ENCODE measurements at places on chromosomes 3 and 15.

DNA sequence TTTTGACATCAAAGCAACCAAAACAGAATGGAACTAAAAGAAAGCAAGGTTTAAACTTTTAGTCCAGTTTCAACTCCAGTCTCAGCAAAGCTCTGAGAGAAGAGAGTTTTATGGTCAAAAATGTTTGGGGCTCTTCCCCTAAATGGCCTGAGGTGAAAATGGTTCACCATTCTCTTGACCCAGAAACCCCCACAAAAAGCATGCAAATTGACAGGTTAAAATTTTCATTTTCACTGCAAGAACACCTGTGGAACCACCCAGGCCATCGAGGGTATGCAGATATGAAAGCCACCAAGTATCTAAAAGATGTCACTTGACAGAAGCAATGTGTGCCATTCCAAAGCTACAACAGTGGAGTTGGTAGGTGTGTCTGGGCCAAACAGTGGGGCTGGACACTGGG is 195.0 kb downstream of the MAGI1 start:
- DNase-seq = no peak

DNA sequence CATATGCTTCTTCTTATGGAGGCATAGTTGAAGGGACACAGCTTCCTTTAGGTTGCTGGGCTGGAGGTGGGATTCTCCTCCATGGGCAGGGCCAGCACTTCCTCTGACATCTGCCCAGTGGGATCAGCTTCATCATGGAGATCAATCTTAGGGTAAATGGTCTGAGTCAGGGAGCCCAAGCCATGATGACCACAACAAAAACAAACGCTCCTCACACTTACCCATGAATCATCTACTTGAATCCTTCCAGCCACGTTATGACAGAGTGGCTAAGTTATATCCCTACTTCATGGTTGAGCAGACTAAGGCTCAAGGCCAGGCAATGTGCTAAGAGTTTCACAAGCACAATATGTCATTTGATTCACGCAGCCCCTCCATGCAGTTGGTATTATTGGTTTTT is 87.2 kb upstream of the NMNAT3 start:
- no peak for DNase-seq

DNA sequence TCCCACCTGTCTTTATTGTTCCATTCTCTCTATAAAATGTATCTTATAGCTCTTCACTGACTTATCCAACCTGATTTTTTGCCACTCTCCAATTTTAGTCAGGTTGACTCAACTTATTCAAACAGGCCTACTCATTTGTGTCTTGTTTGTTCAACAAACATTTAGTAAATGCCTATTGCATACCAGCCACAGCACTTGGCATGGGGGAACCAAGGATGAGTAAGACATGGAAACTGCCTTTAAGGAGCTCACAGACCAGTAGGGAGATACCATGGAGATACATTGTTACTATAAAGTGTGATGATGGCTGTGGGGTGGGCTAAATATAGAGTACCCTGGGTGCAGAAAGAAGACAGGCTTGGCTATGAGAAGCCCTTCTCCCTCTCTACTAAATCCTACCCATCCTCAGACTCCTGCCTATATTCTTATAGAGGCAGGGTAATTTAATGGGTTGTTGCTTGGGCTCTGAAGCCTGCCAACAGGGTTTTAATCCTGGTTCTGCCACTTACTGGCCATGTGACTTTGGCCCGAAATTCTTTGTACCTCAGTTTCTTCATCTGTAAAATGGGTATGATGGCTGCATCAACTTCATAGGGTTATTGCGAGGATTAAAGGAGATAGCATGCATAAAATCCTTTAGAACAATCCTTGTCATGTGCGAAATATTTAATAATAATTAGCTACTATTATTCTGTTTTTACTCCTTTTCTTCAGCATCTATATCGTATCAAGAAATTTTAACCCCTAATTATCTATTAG is 348.5 kb upstream of the UMPS start:
- DNase-seq = no peak

- no peak for DNase-seq
Measured at GRCh38 chr3:34008191-34008590, 209.8 kb downstream of the PDCD6IP start.

DNA sequence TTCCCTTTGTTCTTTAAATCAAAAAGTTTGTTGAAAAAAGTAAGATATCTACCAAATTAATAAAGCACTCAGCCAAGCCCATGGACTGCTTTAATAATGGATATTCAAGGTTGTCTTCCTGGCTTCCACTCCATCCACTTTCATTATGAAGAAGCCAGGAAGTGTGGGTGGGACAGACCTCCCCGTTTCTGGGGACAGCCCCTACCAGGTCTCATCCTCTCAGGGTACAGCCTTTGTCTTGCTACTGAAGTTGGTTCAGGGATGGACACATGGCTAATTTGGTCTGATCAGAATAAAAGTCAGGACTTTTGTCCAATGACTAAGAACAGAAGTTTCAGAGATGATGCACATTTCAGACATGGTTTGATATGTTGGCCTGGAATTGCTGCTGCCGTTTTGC is 32.6 kb downstream of the CCNB2 start:
- DNase-seq = no peak

DNA sequence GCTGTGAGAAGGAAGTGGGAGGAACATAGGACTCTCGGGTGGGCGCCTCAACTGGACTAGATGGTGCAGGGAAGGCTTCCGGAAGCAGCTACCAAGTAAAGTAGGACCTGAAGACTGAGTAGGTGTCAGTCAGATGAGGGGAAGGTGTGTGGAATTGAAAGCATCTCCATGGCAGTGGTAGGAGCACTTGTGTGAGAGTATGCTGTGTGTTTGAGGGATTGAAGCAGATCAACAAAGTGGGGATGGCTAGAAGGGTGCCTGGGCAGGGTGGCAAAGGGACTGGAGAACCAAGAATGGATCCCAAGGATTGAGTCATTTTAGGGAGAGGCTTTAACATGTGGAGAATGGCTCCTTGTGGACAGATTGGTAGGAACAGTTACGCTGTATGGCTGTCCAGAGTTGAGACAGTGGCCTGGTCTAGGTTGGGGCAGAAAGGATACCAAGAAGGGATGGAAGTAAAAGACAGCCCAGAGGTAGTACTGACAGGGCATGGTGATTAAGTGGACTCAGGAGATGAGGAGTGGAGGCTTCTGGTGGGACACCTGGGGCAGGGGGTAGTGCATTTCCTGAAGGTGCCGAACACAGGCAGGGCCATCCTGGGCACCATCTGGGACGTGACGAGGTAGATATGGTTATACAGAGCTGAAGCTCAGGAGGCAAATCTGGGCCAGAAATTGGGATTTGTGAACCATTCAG is 1.5 kb downstream of the UQCC5 start:
- DNase-seq = no peak

DNA sequence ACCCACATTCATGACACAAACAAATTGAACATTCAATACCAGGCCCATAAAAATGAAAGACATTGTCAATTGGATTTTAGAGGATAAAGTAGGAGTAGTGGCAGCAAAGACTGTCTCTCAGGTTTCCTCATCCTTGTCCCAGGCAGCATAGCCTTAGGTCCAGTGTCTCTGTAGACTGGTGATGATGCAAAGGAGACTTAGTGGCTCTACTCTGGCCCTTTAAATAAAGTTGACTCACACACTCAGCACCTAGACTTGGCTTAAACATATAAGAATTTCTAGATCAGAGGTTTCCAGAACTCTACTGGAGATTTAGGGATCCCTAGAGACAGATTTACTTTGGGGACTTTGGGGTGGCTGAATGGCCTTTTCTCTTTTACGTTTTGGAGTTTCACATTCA is 166.6 kb downstream of the NR1D2 start:
- DNase-seq = no peak

- peak; percentile 12 for DNase-seq
Measured at GRCh38 chr3:57078344-57078634, 17.8 kb downstream of the SPATA12 start.

DNA sequence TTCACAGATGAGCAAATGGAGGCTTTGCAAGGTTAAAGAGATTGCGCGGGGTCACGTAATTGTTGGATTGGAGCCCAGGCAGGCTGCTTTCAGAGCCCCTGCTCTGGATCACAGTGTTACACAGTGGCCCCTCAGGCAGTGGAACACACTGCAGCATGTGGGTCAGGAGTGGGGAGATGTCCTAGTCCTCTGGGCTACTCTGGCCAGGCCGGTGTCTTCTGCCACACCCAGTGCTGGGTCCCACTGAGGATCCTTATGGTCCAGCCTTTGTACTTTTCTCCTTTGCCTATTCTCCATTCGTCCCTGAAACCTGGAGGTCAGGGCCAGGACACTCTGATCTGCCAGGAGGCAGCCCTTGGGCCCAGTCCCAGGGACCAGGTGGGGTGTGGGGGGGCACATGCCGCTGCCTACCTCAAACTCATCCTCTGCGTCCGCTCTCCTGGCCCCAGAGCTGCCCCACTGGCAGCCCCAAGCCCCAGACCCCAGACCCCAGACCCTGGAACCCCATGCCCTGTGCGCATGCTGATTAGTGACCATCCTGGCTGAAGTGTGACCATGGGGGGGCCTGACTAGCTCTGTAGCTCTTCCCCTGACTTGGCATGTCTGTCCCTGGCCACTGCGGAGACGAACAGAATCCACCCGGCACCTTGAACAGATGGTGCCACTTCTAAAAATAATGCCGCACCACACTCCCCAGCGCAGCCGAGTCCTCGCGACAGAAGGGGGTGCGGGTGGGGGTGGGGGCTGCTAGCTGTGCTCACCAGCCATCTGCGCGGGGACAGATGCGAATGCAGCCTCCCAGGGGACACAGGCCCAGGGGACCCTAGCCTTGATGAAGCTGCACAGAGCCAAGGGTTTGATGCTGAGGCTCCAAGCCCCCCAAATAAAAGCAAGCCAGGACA is 41.6 kb downstream of the ATP2B2 start:
- DNase-seq = peak; percentile 10

- DNase-seq = no peak
Measured at GRCh38 chr15:79209116-79209515, 73.4 kb upstream of the ANKRD34C start.

- no peak for DNase-seq
Measured at GRCh38 chr15:46580924-46581323, 946.1 kb downstream of the SQOR start.

- DNase-seq = no peak
Measured at GRCh38 chr3:133941415-133941821, 45.7 kb upstream of the RAB6B start.

- no peak for DNase-seq
Measured at GRCh38 chr15:81060907-81061306, 60.2 kb downstream of the TLNRD1 start.

DNA sequence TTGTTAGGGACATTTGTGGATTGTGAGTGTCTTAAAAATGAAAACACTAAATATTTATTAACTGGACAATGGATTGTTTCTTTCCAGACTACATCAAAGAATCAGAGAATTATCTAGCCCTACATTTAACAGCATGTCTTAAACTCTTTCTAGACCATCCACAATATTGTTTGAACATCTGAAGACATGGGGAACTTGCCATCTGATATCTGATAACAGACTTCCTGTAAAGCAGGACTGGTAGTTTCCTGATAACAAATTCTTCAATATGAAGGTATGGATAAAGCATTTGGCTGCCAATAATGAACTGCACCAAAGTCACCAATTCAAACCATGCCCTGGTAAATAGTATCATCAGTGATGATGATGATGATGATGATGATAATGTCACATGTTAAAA is 26.2 kb upstream of the HACD2 start:
- no peak for DNase-seq

GRCh38 chr3:119930286-119930685 is 148.4 kb downstream of the NR1I2 start:
- no peak for DNase-seq

DNA sequence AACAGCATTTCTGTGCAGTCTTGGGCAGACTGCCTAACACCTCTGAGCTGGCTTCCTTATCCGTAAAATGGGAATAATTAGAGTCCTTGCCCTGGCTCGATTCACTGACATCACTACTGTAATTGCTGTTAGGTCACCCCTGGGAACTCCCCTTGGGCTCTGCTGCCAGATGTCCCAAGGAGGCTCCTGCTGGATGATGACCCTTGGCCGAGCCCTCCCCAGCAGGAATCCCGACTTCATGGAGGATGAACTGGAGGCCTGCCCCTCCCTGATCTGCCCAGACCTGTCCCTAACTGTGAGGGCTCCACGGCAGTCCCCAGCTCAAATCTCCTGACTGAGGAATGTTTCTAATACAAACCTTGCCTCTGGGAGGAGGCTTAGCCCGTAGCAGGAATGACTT is 18.0 kb downstream of the ESYT3 start:
- DNase-seq = no peak

DNA sequence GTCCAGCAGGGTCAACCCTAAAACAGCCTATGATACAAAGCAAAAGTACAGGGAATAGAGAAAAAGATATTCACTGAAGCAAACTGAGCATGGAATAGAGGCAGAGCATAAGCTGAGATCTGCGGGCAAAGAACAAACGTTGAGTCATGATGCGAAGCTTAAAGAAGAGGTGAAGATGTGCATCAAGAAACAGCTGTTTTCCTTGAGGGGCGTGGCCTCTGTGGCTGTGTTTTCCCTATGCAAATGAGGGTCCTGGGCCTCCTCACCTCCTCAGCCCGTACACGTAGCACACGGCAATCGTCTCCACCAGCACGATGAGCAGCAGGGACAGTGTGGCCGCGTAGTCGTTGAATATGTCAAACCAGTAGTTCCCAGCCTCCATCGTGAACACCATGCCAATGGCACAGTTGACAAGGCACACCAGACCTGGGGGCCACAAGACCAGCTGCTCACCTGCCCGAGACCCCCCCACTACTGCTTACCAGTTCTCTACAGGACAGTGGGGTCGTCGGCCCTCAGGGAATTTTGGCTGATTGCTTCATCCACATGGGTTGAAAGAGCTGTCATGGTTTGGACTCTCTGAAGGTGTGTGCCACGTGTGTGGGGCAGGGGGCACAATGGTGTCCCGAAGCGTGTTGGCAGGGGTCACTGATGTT is 33.6 kb downstream of the SLC6A20 start:
- DNase-seq = no peak

- no peak for DNase-seq
Measured at GRCh38 chr3:178059119-178059518, 477.1 kb upstream of the KCNMB2 start.

DNA sequence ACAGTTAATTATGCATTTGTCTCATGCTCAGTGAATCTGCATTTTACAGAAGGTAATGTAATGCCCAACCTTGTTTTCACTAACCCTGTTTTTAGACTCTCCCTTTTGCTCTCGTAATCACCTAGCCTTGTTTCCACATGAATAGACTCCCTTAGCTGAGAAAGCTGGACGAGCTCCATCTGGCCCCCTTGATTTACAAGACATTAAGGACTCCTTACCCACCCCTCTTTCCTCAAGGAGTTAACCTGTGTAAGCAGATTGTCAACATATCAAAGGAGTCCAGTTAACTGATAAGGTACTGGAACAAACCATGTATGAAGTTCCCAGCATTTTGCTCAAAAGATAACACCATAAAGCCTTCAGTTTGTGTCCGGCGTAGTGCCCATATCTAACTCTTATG is 99.6 kb downstream of the VPS8 start:
- no peak for DNase-seq

DNA sequence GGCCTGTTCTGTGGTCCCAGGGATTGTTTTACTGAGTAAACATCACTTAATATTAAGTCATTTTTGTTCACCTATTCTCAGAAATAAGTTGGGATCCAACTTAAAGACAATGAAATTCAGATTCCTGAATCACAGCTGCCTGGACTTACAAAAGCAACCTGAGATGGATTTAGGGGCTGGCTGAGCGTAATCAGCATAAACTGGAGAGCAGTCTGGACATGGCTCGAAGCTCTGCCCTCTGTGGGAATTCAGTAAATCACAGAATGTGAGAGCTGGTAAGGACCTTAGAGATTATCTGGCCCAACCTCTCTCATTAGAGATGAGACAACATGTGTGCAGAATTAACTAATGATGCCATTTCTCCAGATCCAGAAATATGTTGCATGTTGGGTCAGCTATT is 23.7 kb downstream of the CCDC80 start:
- DNase-seq = no peak

GRCh38 chr3:188154014-188154808 is at the start of gene LPP:
LPP (plus strand) TSS chr3:188154157; CDS start chr3:188406121, 251,964 bp downstream.
- DNase-seq = no peak

All from NCI-H1092 treated with DMSO at 0.1 percent for 48 hours (cell line).